WERI-Rb-1 (cell line): ENCODE measurements at places on chromosomes 12 and 14.

- DNase-seq: no peak
Observed at GRCh38 chr14:97456958-97457357, 659.8 kb downstream of the VRK1 start.

- DNase-seq: no peak
Observed at GRCh38 chr12:116534311-116535121, 24.7 kb upstream of the MAP1LC3B2 start.

DNA sequence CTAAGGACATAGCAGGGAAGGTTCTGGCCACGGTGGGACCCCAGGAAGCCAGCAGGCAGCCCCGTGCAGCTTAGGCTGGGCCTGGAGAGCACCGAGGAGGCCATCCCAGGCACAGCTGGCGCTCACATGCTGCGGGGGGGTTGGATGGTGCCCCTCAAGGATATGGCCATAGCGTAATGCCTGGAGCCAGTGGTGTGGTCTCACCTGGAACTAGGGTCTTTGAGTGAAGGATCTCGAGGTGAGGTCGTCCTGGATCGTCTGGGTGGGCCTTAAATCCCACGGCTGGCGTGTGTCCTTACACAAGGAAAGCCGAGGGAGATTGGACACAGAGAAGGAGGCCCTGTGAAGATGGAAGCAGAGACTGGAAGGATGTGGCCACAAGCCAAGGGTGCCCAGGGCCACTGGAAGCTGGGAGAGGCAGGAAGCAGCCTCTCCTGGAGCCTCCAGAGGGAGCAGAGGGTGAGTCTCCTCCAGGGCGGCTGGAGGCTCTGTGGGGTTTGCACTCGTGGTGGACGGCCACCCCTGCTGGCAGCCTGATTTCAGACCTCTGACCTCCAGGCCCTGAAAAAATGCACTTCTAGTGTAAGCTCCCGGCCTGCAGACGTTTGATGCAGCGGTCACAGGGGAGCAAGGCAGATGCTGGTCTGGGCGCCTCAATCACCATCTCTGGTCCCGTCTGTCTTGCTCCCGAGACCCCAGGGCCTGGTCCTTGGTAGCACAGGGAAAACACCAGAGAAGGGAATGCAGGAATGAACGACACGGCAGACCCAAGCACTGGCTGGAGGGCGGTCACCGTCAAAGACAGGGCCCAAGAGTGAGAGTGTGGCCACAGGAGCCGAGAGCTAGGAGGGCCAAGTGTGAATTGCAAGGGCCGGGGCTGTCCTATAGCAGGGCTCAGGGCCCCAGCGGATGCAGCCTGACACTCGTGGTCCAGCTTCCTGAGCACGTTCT, 218.6 kb downstream of the KIF26A start:
- peak; percentile 6 for DNase-seq

DNA sequence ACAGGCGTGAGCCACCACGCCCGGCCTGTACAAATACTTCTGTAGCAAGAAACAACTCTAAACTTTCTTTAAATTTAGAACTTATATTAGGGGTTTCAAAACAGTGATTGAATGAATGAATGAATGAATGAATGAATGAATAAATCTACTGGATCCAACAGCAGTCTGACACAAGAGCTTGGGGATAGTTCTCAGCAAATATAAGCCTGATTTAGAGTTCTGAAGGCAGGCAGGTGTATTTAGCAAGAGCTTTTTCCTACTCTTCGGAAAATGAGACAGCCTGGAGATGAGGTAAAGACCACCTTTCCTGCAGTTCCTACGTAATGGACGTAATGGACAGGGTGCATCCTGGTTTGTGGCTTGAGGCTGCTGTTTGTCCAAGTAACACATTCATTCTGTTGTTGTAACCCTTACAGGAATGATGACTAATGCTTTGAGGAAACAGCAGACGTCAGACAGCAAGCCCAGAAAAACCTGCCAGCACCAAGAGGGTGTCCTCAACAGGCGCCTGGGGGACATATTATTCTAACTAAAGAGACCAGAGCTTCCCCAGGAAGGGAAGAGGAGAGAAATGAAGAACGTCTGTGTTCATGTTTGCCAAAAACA, 277.4 kb upstream of the SOX5 start:
- DNase-seq: no peak

GRCh38 chr12:114820796-114821195, 136.8 kb upstream of the TBX3 start:
- DNase-seq: no peak

DNA sequence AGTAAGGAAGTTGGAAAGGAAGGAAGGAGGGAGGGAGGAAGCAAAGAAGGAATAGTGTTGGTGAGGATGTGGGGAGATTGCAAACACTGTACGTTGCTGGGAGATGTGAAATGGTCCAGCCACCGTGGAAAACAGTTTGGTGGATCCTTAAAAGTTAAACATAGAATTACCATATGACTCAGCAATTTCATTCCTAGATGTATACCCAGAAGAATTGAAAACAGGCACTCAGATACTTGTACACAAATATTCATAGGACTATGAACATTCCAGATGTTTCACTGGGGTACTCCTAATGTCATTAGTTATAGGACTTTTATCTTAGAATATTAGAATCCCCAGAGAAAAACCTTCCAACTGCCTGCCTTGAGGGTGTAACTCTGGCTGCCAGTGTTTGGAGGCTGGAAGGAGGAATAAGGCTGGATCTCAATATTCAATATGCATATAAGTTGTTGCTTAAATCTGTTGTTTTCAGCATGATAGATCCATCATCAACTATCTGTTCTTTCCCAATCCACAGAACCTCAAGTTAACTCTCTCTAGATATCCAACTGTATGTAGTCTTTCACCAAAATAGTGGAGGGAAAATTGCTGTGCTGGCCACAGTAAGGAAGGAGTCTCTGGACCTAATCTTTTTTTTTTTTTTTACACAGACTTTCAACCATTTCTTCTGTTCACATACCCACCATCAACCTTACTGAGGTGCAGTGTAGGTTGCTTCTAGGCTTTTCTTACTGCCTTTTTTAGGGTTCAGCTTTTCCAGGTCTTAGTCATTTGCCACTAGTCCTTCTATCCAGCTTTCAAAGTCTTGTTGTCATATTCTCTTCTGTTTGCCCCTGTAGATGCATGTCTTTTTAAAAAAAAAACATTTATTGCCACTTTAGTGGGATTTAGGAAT, 94.5 kb downstream of the DNAI7 start:
- no peak for DNase-seq

- no peak for DNase-seq
Observed at GRCh38 chr12:13004361-13004760, 4.3 kb upstream of the HEBP1 start.

DNA sequence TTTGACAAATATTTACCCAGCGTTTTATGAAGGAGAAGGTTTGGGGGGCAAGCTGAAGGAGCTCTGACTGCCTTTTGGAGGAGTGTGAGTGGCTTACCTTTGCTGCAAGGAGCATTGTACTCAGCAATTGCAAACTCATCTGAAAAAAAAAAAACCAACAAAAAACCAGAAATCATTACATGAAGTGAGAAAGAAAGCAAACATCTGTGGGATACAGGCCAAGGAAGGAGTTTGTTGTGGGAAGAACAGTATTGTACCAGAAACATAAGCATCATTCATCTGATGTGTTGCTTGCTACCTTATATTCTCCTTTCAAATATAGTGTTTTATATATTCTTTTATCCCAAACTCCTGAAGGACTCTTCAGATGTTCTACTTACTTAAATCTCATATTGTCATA, 47.6 kb downstream of the A2M start:
- DNase-seq: no peak

DNA sequence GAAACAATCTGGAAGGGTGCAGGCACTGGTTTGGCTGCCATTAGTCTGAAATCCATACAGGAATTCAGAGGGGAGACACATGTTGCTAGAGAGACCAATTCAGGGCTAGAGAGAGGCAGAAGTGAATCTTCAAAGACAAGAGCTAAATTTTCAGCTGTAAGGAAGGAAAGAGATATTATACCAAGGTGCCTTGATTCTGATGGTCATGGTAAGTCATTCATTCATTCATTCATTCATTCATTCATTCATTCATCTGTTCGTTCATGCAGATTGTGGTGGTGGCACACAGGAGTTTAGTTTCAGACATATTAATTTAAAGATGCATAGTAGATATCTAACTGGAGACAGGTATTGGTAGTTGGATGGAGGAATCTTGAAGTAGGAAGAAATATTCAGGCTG, 1493.5 kb upstream of the TMEM132C start:
- no peak for DNase-seq

DNA sequence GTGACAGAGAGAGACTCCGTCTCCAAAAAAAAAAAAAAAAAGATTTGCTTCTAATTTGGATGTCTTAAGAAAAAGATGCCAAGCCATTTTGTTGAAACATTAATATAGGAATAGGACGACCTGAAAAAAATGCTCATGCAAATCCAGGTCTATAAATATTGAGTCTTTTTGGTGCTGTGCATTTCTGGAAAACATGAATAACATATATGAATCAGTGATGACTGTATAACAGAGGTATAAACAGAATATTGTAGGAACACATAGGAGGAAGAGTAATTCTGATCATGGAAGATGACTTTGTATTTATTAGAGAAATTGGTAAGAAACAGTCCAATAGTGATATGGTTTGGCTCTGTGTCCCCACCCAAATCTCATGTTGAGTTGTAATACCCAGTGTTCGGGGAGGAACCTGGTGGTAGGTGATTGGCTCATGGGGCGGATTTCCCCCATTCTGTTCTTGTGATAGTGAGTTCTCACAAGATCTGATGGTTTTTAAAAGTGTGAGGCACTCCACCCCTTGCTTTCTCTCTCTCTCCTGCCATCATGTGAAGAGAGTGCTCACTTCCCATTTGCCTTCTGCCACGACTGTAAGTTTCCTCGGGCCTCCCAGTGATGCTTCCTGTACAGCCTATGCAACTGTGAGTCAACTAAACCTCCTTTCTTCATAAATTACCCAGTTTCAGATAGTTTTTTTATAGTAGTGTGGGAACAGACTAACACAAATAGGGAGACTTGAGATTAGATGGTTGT, 3.0 kb upstream of the SRSF5 start:
- DNase-seq: no peak

DNA sequence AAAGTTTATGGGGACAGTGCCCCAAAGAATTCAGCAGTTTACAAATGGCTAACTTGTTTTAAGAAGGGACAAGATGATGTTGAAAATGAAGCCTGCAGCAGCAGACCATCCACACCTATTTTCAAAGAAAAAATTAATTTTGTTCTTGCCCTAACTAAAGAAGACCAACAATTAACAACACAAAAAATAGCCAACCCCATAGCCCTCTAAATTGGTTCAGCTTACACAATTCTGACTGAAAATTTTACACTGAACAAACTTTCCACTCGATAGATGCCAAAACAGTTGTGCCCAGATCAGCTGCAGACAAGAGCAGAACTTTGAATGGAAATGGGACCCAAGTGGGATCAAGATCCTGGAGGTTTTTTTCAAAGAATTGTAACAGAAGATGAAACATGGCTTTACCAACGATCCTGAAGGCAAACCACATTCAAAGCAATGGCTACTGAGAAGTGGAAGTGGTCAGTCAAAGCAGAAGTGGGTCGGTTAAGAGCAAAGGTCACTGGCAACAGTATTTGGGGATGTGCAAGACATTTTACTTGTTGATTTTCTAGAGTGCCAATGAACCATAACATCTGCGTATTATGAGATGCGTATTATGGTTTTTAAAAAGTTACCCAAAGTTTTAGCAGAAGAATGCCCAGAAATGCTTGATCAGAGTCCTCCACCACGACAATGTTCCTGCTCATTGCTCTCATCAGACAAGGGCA, 30.0 kb downstream of the SLC39A9 start:
- DNase-seq: no peak

DNA sequence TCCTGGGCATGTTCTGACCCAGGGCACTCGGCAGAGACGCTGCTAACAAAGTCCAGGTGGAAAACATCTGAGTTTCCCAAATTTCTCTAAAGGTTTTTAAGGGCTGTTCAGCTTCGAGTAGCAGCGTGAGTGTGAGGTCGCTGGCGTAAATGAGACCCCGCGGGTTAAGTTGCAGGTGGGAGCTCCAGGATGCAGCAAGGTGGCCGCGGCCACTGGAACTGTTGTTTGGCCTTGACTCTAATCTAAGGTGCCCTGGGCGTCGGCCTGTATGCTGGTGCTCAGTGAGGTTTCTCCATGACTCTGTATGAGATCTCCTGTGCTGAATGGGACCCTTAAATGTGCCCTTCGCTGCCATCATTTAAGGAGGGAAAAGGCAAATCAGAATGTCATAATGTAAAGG, 50.7 kb downstream of the ELK3 start:
- no peak for DNase-seq

- DNase-seq: no peak
Observed at GRCh38 chr14:105476097-105476830, 1.6 kb downstream of the CRIP2 start.

- no peak for DNase-seq
Observed at GRCh38 chr12:78933014-78933413, 68.4 kb downstream of the SYT1 start.

DNA sequence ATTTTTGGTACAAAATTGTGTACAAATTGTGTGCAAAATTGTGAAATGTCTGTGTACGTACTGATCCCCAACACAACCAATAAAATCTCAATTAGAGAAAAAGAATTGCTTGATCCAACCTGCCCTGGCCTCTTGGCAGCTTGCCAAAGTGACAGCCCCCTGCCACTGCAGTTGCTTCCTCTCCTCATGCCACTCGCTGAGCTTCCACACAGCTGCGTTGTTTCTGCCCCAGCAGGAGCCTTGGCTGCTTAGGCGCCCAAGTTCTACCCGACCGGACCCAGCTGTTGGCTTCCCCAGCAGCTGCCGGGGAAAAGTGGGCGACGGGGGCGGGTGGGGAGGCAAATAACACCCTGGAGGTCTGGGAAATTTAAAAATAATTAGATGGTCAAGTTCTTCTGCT, 171.8 kb upstream of the ATF7IP start:
- DNase-seq: no peak

- no peak for DNase-seq
Observed at GRCh38 chr12:12461923-12462315, 100.7 kb downstream of the DUSP16 start.

DNA sequence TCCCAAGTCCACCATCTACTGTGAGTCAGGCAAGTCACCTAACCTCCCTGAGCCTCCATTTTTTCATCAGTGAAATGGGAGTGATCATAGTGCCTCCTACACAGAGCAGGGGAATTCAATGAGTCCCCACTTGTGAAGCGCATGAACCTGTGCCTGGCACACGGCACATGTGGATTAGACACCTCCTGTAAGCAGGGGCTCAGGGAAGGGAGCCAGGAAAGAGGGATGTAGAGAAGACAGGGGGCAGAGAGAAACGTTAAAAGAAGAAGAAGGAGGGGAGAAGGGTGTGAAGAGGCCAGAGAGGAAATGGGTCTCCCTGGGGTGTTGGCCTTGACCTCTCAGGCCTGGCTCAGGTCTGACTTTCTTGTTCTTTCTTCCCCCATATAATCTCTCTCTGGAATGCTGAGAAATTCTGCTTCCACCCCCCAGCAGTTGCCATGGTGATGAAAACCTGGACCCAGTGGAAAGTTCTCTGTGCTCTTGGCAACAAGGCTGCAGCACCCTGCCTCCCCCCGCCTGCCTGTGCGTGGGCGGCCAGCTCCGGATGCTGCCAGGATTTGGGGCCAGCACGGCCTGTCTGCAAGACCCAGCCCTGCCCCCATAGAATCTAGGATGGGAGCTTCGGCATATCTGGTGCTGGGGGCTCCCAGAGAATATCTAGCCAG, 94.5 kb downstream of the CALM1 start:
- DNase-seq: no peak

- DNase-seq: peak; percentile 11
Observed at GRCh38 chr12:91893476-91893875, 252.2 kb downstream of the BTG1 start.
